ENCODE measurements at places on chromosomes 1 and 21. TPM values are rescaled to one million over a fixed set of nuclear protein-coding genes. Genes with fewer than 3 reads are reported as not detected.

- no peak for DNase-seq
Measured at GRCh38 chr1:8520483-8520966, 202.6 kb downstream of the SLC45A1 start.

DNA sequence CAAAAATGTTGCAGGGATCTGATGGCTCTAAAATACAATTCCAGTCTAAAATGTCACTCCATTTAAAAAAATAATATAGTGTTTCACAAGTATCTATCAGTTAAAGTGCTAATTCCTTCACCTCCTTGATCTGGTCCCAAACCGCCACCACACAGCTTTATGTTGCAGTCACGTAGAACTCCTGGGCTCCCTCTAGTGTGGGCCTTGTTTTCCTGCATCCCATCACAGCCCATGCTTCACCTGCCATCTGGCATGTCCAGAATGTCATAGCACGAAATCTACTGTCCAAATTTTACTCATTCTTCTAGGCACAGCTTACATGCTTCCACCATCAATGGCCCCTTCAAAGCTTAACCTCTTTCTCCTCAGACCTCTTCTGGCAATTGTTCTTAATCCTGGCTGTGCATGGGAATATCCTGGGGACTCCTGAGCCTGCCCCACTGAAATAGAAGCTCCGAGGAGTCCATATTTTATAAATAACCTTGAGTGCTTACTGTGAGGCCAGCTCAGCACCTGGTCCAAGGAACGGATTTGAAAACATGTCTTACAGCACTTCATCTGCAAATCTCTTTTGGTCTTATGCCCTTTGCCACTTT, 15.5 kb downstream of the FYB2 start:
- no peak for DNase-seq

The NEGR1 gene
- total RNA-seq, result 3.0 TPM

The ESPN gene
- total RNA-seq, result 49.7 TPM

The OPRD1 gene
- not detected for total RNA-seq

The S100A16 gene
- total RNA-seq, result 344 TPM

Measured in suprapubic skin (tissue), 4 donors.